ENCODE measurements at places on chromosomes 5 and 9.

DNA sequence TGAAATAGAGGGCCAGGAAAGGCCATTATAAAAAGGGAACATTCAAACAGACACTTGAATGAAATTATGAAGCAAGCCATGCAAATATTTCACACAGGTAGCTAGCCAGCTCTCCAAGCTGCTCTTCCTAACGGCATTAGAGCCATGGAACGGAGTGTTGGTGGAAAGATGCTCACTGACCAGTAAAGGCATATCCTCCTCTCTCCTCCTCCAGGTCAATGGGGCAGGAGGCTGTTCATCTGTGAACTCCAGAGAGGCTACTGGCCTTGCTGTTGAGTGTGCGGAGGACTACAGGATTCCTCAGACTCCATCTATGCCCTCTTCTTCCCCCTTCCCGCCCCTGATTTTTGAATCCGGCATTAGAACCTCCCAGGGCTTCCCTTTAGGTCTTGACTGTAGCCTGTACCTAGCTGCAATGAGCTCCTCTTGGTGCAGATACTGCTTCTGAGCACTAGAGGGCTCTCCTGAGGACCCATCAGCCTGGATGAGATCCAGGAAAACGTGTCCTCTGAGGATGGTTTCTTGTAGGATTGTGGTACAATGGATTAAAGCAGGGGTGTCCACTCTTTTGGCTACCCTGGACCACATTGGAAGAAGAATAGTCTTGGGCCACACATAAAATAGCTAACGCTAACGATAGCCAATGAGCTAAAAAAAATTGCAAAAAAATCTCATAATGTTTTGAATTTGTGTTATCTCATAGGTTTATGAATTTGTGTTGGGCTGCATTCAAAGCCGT, 162.2 kb downstream of the SREK1 start:
- DNase-seq: no peak

GRCh38 chr9:112097712-112098688, 77.1 kb downstream of the SUSD1 start:
- DNase-seq: peak; percentile 79

- DNase-seq: no peak
Measured at GRCh38 chr5:65013166-65013565, 244.4 kb downstream of the CWC27 start.

DNA sequence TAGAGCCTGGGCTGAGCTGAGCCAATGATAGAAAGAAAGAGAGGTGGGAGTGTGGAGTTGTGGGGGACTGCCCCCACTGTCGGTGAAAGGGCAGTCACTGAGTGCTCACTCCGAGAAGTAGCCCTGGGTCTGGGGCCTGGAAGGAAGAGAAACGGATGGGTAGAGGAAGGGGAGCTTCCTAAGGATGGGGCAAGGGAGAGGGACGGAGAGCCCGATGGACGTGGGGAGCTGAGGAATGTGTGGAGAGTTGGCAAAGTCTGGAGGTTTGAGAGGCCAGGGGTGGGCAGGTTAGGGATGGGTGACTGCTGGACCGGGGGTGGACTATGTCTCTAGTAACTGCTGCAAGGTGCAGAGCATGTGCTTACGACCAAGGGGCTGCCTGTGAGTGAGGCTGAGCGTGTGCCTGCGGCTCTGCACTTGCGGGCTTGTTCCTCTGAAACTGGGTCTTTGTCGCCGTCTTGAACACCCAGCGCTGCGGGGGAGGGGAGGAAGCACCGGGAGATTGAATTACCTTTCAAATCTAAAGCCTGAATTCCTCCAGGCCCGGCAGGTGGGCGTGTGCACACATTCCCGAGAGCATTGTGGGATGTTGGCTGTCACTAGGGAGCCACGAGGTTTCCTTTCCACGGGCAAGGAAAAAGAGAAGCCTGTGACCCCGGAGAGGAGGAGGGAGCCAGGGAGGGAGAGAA, 76.4 kb upstream of the ARAP3 start:
- DNase-seq: no peak

- DNase-seq: no peak
Measured at GRCh38 chr5:144421411-144421810, 250.7 kb downstream of the KCTD16 start.

DNA sequence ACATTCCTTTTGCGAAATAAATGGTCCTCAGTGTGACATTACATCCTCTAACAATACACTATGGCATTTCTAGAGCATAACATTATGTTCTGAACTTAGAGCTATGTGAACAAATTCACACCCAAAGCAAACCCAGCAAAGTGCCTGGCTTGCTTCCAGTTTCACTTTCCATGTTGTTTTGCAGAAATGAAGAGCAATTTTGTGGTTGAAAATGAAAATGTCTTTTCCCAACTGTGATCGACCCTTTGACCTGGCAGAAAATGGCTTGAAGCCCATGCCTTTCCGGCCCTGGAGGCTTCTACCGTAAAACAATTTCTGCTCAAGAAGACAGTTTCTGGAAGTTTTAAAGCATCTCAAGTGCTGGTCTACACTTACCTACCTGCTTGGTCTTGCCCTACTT, 344.7 kb upstream of the RGMB start:
- DNase-seq: no peak
